ENCODE measurements at places on chromosomes 12 and 14.

- DNase-seq: no peak
Observed at GRCh38 chr12:71900091-71900490, 38.6 kb upstream of the TPH2 start.

- no peak for DNase-seq
Observed at GRCh38 chr14:64974563-64974962, 2.4 kb upstream of the RAB15 start.

GRCh38 chr12:114412307-114412706, 6.4 kb upstream of the TBX5 start:
- DNase-seq: no peak

- no peak for DNase-seq
Observed at GRCh38 chr12:118398940-118399339, 22.6 kb downstream of the SUDS3 start.

DNA sequence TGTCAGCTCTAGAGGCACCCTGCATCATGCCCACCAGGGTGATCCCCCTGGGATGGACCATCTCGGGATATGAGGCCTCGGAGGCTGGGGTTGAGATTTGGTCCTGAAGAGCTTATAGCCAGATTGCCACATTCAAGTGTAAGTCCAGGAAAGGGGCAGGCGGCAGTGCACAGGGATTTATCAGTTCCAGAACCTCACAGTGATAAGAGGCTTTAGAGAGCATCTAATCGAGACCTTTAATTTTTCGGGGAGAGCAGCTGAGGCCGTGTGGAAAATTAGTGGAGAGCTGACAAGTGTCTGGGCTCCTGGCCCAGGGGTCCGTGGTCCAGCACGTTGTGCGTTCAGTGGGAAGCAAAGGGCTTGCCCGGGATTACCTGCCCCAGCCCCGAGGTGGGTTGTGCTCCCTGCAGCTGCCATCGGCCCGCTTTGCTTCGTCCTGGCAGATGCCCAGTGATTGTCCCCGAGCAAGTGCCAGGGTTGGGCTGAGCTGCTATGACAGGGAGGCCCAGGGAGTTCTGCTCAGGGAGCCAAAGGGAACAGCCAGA, 52.1 kb downstream of the C14orf132 start:
- DNase-seq: no peak

DNA sequence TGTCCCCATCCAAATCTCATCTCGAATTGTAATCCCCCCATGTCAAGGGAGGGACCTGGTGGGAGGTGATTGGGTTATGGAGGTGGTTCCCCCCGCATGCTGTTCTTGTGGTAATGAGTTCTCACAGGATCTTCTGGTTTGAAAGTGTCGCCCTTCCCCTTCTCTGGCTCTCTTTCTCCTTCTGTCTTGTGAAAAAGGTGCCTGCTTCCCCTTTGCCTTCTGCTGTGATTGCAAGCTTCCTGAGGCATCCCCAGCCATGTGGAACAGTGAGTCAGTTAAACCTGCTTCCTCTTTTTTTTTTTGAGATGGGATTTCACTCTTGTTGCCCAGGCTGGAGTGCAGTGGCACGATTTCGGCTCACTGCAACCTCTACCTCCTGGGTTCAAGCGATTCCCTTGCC, 104.0 kb downstream of the CCDC91 start:
- no peak for DNase-seq

- DNase-seq: no peak
Observed at GRCh38 chr14:68403191-68404145, 389.4 kb downstream of the ZFP36L1 start.
